NCI-H1092 treated with DMSO at 0.1 percent for 48 hours (cell line): ENCODE measurements at places on chromosomes 13 and 19.

- no peak for DNase-seq
Measured at GRCh38 chr13:46373623-46374022, 13.4 kb downstream of the RUBCNL start.

GRCh38 chr19:47445937-47446402, 25.7 kb downstream of the SLC8A2 start:
- DNase-seq = peak; percentile 27

DNA sequence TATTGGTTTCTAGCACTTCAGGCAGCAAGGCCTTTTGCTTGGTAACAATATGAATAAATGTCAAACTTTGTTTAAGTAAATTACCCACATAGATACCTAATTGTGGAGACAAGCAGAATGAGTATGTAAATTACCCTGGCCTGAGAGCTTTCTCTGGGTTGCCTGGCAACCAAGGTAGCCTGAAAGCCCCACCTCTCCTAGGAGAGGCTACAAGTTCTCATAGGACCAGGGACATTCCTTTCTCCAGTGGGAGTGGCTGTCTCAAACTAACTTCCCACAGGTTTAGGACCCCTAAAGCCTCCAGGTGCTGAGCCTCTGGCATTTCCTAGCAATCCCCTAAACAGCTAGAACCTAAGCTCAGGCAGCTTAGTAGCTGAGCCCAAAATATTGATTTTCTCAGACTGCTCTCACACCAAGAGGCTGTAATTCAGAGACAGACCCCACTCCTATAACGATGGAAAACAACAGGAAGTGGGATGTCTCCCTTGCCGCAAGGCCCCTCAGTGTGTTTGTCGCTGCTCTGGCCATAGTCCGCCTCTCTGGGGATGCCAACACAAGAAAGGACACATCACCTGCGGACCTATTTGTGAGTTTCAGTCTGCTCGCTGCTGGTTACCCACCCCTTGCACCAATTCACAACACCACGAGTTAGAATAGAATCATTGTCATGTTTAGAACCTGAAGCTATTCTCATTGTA, 207.3 kb downstream of the DLEU7 start:
- no peak for DNase-seq

- DNase-seq = no peak
Measured at GRCh38 chr13:23399347-23399746, 34.2 kb downstream of the SACS start.

DNA sequence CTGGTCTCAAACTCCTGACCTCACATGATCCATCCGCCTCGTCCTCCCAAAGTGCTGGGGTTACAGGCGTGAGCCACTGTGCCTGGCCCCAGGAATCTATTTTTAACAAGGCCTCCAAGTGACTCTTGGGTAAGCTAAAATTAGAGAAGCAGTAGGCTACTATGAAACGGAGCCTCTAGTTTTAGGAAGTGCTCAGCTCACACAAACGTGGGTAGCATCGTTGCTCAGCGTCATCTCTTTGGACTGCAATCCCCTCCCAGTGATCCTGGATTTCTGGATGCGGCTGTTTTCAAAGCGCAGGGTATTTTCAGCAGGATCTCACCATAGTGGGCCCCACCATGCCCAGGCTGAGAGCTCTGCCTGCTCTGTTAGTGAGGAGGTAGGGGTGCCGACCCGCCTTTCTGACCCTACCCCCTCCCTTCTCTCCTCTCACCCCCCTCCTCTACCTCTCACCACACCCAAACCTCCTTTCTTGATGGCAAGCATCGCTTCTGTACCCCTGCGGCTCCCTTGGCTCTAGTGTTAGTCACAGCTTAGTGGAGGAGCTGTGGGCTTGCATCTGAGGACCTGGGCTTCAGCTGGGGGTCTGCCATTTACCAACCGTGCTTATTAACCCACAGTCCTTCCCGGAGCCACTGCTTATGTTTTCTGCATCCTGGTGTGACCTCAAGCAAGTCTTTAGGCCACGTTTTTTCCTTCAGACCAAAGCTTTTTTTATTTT, 34.2 kb downstream of the GJA3 start:
- DNase-seq = no peak

DNA sequence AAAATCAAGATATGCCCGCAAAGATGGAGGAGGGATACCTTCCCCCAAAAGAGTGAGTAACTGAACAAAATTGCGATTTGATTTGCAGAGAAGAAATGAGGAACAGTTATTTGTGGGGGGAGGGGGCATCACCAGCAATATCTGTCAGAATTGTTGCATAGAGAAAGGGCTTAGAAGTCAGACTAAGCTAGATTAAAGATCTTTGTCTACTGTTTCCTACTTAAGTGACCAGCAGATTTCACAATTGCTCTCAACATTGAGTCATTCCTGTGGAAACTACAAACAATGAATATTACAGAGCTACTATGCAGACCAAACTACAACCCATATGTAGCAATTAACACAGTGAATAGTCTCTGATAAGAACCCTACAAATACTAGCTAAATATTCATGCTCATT, 27.4 kb downstream of the FPR3 start:
- DNase-seq = no peak

DNA sequence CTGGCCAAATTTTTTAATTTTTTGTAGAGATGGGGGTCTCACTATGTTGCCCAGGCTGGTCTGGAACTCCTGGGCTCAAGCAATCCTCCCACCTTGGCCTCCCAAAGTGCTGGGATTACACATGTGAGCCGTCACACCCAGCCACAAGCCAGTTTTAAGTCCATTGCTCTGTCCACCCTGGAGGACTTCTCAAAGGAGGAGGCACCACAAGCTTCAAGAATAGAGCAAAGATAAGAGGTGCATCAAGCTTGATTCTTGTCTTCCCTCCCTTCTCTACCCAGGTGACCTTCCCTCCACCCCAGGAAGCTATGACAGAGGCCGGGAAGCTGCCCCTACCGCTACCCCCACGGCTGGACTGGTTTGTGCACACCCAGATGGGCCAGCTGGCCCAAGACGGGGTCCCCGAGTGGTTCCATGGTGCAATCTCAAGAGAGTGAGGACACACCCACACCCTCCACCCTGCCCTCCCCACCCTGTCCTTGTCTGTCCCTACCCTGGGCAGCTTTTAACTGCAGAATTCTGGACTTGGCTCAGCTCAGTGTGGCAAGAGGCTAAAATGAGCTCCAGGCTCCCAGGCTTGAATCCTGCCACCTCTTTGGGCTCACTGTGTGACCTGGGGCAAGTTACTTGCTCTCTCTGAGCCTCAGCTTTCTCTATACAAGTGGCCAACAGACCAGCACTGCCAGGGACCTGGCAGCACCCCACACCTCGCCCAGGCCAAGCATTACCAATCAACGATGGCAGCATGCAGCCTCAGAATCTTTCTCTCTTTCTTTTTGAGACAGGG, 5.2 kb downstream of the HSH2D start:
- no peak for DNase-seq

- DNase-seq = no peak
Measured at GRCh38 chr19:16380943-16381755, 56.5 kb downstream of the KLF2 start.

DNA sequence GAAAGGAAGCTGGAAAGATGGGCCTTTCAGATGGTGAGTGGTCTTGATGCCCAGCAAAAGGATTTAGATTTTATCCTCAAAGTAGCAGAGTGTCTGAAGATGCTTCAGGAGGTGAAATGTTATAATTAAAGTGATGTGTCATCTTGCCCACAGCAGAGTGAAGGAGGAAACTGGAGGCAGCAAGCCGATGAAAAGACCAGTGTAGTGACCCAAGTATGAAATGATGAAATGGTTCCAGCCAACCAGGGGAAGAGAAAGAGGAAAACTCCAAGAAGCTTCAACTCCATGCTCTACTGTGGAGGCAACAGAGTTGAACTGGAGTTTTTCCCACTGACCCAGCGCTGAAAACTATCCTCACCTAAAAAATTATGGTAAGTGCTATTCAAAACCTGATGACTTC, 66.7 kb downstream of the FOXO1 start:
- DNase-seq = no peak

DNA sequence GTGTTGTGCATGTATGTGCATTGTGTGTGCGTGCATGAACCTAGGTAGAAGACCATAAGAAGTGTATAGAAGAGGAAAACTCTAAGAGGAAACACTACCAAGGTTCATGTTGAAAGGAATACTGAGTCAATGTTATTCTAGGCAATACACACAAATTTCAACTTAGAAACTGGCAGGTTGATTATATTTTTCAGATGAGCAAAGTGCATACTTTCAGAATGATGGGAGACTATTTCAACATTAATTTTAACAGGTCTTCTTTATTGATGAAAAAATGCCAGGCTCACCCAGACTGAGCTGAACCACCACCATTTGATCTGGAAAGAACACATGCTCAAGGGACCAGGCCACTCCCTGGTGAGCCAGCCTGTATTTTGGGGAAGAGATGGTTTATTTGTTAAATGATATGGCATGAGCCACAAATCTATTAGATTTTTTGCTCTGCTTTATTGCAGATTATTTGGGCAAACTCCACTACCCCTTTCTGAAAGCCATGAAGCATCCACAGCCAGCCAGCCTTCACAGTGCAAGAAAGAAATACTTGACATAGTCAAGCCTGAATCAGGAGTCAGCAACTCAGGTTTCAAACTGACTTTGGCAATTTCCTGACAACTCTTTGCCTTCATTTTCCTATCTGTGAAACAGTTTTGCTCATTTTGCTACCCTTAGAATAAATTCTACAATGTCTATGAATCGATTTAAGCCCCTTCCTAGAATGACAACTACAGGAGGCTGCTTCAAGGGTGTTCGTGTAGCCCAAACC, 368.9 kb downstream of the COG6 start:
- DNase-seq = no peak

GRCh38 chr13:110610955-110611595, 4.3 kb upstream of the NAXD start:
- DNase-seq = no peak

- peak; percentile 58 for DNase-seq
Measured at GRCh38 chr19:21482863-21483276, 22.5 kb upstream of the ZNF429 start.
